ENCODE measurements at places on chromosomes 5 and 9.

GRCh38 chr5:9624196-9624947 is 5.8 kb downstream of the TAS2R1 start:
- no peak for DNase-seq

- no peak for DNase-seq
These were observed 38.4 kb downstream of the HRH2 start for GRCh38 chr5:175696139-175696854.

DNA sequence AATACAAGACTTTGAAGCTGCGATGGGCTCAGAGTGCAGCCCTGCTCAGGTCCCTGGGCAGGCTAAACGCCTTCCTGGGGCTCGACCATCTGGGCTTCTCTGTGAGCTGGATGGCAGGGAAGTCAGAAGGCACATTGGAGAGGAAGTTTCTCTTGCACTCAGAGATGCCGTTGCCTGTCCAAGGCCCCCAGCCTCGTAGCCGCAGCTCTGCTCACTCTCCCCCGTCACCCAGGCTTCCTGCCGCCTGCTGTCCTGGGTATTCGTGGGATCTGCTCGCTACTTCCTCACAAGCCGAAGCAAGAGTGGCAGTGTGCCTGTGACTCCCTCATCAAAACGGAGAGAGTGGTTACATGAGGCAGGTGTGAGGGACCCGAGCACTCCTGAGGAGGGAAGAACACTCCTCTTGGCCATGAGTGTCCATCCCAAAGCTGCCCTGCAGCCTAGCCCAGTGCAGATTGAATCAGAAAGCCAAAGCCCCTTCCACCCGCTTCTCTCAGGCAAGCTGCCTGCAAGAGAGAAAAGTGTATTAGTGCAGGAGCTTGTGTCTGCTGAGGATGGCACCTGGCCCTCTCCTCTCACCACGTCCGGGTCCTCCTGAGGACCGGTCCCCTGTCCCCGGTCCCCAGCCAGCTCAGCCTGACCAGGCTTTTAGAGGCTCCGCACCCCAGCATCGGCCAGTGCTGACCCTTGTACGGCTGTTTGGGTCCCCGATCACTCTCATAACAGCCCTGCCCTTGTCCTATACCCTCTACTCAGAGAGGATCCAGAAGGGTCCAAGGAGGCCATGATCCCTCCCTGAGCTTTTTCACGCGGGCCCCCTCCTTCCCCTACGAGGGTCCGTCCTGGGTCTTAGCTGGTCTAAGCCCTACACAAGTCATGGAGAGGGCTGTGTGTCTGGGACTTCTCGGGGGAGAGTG is 7.3 kb downstream of the FCN2 start:
- no peak for DNase-seq

- no peak for DNase-seq
These were observed 297.8 kb downstream of the CWC27 start for GRCh38 chr5:65066387-65067146.

DNA sequence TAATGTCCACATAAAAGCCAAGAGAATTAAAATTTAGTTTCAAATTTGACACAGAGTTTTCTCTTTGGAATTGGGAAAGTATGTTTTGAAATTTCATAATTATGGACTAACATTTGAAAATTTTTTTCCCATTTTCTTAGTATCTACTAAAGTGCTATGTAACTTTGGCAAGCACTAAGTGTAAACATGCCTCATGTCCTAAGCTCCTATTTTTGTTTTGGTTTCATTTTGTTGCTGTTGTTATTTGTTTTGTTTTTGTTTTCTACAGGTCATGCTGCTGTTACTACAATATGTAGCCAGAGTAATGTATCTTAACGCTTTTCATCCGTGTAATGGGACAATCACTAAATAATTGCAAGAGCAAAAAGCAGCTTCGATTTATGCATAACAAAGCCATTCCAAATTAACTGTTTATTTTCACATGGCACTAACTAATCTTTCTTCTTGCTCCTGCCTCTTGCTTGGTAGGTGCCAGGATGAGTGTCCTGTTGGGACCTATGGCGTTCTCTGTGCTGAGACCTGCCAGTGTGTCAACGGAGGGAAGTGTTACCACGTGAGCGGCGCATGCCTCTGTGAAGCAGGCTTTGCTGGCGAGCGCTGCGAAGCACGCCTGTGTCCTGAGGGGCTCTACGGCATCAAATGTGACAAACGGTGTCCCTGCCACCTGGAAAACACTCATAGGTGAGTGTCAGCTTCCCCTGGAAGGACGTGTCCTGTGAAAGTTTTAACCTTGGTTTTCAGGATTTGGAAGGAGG is 107.3 kb upstream of the PRRC1 start:
- DNase-seq = no peak

- no peak for DNase-seq
These were observed 39.3 kb downstream of the NUDT12 start for GRCh38 chr5:103523319-103523718.

DNA sequence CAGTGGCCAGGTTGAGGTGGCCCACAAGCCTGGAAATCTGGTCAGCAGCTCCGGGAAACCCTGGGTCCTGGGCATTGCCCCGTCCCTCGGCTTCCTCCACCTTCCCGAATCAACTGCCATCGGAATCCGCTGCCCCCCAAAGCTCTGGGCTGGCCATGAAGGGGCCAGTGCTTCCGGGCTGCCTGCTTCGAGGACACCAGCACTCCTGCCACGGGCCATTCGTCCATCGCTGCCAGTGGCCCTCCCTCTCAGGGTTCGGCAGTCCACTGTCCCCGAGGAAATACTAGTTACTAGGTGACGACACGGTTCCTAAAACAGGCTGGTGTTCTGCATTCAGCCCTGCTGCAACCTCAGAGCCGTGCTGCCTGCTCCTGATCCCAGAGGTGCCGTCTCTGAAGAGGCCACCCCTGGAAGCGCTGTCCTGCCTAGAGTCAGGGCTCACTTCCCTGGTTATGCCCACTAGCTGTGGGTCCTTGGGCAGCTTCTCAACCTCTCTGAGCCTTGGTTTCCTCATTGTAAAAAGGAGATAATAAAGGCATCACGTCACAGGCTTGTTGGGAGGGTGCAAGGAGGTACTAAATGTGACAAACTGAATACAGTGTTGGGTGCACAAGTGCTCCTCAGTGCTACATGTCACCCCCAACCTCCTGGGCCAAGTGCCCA is 3.5 kb upstream of the WDR5 start:
- no peak for DNase-seq

GRCh38 chr5:121897341-121897740 is 45.7 kb downstream of the FTMT start:
- DNase-seq = no peak

- DNase-seq = no peak
These were observed 12.9 kb downstream of the FNIP1 start for GRCh38 chr5:131783874-131784273.

- DNase-seq = no peak
These were observed 6.4 kb downstream of the TSPAN17 start for GRCh38 chr5:176653401-176654385.

GRCh38 chr5:95735406-95735805 is 4.3 kb downstream of the RHOBTB3 start:
- no peak for DNase-seq

DNA sequence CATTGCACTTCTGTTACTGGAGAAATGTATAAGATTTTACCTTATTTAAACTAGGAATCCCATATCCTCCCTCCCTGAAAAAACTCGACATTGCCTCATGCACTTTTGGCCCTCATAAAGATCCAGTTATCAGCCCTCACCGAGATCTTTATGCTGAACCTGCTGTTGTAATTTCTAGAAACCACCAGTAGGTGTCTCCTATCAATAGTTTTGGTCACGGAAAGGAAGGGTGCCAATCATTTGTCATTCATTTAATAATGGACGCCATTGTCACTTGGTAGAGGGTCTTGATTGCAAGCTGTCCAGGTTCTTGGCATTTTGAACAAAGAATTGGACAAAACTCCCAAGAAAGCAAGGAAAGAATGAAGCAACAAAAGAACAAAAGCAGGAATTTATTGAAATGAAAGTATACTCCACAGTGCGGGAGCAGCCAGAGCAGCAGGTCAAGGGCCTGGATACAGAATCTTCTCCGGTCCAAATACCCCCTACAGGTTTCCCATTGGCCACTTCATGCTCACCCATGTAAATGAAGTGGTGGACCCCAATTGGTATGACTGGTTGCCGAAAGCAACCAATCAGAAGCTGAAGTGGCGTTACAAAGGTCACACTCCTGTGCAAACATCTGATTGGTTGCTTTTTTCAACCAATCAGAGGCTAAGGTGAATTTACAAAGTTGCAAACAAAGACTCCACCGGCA is 524.3 kb downstream of the PSAT1 start:
- peak; percentile 11 for DNase-seq

DNA sequence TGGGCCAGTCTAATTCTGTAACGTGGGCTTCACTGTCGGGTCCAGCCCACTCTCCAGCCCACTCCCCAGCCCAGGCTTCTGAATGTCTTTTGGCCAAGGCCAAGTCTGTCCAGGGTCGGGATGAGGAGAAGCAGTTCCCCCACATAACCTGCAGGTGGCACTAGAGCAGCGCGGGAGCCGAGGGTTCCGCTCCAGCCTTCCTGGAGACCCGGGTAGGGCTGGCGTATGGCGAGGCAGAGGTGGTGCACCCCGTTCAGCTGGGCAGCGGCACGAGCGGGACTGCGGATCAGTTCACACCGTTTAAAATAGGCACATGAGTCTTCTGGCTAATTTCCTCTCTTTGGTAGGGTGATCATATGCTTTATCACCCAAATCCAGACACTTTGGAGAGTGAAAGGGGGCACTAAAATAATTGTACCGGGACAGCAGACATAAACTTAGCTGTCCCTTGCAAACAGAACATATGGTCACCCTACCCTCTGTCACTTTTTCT is 185.9 kb downstream of the MSX2 start:
- DNase-seq = peak; percentile 20

DNA sequence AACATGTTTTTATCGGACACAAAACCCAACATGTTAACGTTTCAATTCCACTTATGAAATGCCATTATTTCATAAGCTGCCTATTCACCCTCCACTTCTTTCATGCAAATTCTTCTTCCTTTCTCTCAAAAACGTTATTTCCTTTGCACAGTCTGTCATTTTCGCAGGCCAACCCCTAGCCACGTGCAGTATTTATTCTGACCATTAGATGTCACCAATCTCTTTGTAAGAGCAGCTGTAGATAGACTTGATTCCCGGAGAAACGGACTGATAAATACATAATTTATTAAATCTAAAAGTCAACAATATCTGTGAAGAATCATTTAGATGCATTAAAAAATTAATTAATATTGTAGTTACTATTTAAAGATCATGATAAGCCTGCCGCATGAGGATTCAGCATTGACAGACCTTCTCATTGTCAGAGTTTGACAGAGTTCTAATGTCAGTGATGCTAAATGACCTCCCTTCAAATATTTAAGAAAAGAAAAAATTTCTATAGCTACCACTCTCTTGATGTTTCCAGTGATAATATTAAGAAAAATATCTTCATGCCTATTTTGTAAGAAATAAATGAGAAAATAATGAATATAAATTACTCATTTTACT is 933.6 kb downstream of the CDH12 start:
- DNase-seq = peak; percentile 6

DNA sequence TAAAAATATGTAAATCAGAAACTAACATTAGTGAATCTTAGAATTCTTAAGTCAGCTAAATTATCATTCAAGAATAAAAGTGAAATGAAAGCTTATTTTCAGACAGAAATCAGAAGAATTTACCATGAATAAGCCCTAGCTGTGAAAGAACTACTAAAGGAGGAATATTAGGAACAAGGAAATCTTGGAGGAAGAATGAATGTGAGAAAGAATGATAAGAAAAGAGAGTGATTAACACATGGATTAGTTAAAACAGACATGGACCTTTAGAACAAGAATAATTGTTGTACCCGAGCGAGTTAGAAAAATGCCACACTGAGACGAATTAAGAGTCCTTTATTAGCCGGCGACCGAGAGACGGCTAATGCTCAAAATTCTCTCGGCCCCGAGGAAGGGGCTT is 24.1 kb upstream of the RHOBTB3 start:
- no peak for DNase-seq

DNA sequence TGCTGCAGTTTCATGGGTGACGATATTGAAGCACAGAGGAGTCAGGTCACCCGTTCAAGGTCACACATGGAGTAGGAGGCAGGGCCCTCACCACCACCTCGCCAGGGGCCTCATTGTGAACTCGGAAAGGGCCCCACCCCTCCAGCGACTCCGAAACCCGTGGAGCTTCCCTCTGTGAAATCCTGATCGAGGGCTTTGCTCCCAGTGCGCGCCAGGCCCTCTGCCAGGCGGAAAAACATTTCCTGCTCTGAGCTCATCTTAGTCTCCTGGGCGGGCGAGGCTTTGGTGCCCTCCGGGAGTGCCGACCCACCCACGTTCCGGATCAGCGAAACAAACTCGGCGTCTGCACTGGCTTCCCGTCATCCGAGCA is 75.0 kb upstream of the FCN1 start:
- DNase-seq = no peak

GRCh38 chr9:112631313-112632070 is 86.4 kb downstream of the INIP start:
- DNase-seq = no peak

- no peak for DNase-seq
These were observed 277.2 kb upstream of the ZNF608 start for GRCh38 chr5:125023673-125024072.

- DNase-seq = no peak
These were observed 38.6 kb downstream of the DMGDH start for GRCh38 chr5:79030663-79031484.

- peak; percentile 64 for DNase-seq
These were observed 352.7 kb upstream of the GRAMD2B start for GRCh38 chr5:126070481-126070880.

DNA sequence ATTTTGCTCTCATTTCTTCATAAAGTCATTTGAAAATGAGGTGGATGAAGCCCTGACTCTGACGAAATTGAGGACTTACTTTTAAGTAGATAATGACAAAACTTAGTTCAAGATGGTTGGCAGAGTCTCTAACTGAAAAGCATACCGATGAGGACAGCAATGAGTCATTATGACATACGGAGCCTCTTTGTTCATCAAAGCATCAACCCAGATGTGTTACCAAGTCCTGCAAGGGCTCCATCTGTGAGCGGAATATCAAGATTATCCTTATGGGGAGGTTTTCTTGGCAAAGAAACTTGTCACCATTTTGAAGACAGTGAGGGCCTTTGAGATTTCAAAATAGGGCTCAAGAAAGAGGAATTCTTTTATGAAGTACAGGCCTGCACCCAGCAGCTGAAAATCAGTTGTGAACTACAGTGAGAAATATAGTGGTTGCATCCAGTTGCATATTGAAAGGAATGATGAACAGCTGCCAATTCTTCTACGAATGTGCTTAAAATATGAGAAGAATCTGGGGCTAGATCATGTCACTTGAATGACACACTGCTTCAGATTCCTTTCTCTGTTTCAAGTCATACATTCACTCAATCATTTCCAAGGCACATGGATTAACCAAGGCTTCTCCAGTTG is 86.6 kb upstream of the SLC24A2 start:
- peak; percentile 39 for DNase-seq

DNA sequence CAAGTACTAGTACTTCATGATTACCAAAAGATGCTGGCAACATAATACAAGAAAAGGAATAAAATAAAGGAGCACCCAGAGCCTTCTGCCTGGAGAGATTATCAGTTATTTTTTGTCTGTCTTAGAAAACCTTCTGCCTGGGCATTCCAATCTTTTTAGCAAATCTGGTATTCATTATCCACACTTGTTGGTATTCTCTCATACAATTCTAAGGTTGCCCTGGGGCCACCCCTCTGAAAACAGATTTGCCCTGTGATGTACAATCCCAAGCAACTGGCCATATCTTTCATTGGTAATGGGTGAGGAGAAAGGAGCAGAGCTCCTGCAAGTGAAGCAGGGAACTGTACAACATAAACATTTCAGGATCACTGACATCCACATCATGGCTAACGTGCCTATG is 47.8 kb downstream of the WDR41 start:
- DNase-seq = no peak

GRCh38 chr5:78993165-78993564 is 8.1 kb upstream of the ARSB start:
- DNase-seq = no peak

All from stromal cell of bone marrow (primary cell).